ENCODE measurements at places on chromosomes 4 and X. TPM values are rescaled to one million over a fixed set of nuclear protein-coding genes. Genes with fewer than 3 reads are reported as not detected.

LINC00632 gene
- not detected for total RNA-seq

TLR3 gene
- 1.1 TPM for total RNA-seq

EREG gene
- not detected for total RNA-seq

PAGE1 gene
- total RNA-seq, result not detected

DIPK2B gene
- not detected for total RNA-seq

ARSH gene
- not detected for total RNA-seq

OTC gene
- total RNA-seq, result not detected
